Natural killer cell treated with Interleukin-12 subunit alpha and Interleukin-12 subunit beta and Interleukin-15 and Interleukin-18, amount 100 ng/mL, for 72 hours (primary cell): ENCODE measurements at places on chromosomes 7 and 10. TPM values are rescaled to one million over a fixed set of nuclear protein-coding genes. Genes with fewer than 3 reads are reported as not detected.

GPR141 gene
- total RNA-seq: 1.2 TPM

DNA sequence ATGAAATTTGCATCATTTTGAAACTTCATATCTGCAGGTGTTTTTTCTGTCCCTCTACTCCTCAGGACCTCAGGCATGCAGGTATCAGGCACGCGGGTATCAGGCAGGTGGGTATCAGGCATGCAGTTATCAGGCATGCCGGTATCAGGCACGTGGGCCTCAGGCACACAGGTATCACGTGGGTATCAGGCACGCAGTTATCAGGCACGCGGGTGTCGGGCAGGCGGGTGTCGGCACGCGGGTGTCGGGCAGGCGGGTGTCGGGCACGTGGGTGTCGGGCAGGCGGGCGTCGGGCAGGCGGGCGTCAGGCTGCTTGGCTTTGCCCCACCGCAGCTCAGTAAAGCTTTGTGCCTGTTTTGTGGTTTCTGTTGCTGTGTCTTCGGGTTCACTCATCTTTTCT is 8.7 kb downstream of the SPRN start:
- no peak overlapping the region for H3K27ac ChIP-seq
- no peaks in the 10 kb centered on the region for H3K4me1 ChIP-seq
- H3K36me3 ChIP-seq: peaks cover 44% of the 10 kb centered on the region
- H3K27me3 ChIP-seq: no peaks in the 10 kb centered on the region

DNA sequence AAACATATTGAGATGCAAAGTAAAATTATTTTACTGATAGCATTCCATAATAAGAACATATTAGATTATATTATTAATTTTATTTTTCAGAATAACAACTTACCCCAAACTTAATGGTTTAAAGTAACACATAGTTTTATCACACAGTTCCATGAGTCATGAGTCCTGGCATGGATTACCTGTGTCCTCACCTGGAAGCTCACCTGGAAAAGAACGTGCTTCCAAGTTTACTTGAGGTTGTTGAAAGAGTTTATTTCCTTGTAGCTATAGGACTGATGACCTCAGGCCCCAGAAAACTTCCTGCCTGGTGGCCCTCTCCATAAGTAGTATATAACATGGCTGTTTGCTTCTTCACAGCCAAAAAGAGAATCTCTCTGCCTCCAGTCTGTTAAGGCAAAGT is 254.6 kb downstream of the TFEC start:
- no peak overlapping the region for H3K27ac ChIP-seq
- H3K27me3 ChIP-seq: no peaks in the 10 kb centered on the region
- DNase-seq: no peak
- no peaks in the 10 kb centered on the region for H3K4me1 ChIP-seq
- no peaks in the 10 kb centered on the region for H3K36me3 ChIP-seq
- no peak overlapping the region for H3K4me3 ChIP-seq

GRCh38 chr10:117781216-117781831 is 238.8 kb downstream of the EMX2 start:
- H3K27me3 ChIP-seq: peaks cover 11% of the 10 kb centered on the region
- H3K36me3 ChIP-seq: no peaks in the 10 kb centered on the region
- H3K4me3 ChIP-seq: no peak overlapping the region

HOXA11 gene
- 0.20 TPM for total RNA-seq

DNA sequence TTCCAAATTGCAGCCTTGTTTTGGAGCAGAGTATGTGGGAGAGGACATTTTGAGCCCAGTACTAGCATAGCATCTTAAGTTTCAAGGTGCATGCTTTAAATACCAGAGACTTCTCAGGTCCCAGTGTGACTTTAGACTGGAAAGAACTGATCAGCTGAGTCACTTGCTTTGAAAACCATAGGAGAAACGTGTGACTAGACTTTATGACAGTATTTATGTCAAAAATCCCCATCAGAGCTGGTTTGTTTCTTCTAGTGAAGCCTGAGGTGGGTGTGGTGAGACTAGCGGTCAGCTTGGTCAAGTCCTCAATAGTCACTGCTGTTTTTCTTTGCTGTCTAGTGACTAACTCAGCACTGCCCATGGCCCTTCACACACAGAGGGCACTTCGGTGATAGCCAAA is 724.2 kb downstream of the GATA3 start:
- no peaks in the 10 kb centered on the region for H3K36me3 ChIP-seq
- no peak overlapping the region for H3K4me3 ChIP-seq
- no peak for DNase-seq

DNA sequence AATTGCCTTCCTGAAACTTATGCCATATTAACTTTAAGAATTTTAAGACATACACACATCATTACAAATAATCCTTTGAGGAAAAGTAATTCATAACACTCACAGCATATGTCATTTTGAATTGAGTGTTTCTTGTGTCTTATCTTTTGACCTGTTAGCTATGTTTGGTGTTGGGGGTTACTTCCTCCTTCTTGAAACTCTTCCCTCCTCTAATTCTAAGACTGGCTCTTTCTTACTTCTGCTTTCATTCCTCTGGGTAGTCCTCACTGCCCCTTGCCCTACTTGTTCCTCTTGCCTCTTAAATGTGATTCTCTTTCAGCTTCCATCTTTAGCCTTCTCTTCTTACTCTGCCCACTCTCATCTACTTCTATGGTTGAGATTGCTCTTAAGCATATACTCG is 28.3 kb upstream of the PIP4K2A start:
- no peak overlapping the region for H3K4me3 ChIP-seq
- peaks cover 6% of the 10 kb centered on the region for H3K27me3 ChIP-seq
- H3K27ac ChIP-seq: no peak overlapping the region
- no peak for DNase-seq
- peaks cover 6% of the 10 kb centered on the region for H3K4me1 ChIP-seq

- H3K27ac ChIP-seq: no peak overlapping the region
- no peak for DNase-seq
- H3K27me3 ChIP-seq: peaks cover 65% of the 10 kb centered on the region
Measured at GRCh38 chr7:23462846-23463245, 7.4 kb downstream of the IGF2BP3 start.

DNA sequence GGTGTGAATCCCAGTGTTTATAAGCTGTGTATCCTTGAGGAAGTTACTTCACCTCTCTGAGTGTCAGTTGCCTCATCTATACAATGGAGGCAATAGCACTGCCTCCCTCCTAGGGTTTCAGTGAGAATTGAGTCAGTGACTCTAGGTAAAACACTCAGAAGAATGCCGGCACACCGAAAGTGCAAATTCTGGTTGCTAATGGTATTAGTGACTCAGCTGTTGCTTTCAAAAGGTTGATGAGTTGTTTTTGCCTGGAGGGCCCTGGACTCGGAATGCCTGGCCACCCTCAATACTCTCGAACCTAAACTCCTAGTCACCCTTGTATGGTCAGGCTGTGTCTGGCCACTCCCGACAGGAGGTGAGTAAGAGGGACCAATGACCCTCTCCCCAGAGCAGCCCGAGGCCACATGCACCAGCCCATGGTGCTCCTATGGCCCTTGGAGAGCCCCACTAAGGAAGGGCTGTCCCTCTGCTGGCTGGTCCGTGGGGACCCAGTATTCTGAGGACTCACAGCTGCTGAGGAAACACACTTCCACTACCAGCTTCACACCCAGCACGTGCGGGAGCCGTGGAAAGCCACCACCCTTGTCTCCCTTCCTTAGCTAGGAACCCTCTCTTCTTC is 60.2 kb downstream of the CALML3 start:
- no peaks in the 10 kb centered on the region for H3K4me1 ChIP-seq
- H3K27ac ChIP-seq: no peak overlapping the region
- H3K4me3 ChIP-seq: no peak overlapping the region
- H3K27me3 ChIP-seq: peaks cover 29% of the 10 kb centered on the region
